Ovary (tissue), 10 donors: ENCODE measurements at places on chromosomes 12 and 14. TPM values are rescaled to one million over a fixed set of nuclear protein-coding genes. Genes with fewer than 3 reads are reported as not detected.

- no peak for DNase-seq
- no peaks in the 10 kb centered on the region for H3K4me1 ChIP-seq
- H3K27me3 ChIP-seq = no peaks in the 10 kb centered on the region
- H3K36me3 ChIP-seq = no peaks in the 10 kb centered on the region
- no peak overlapping the region for H3K4me3 ChIP-seq
- no peak overlapping the region for H3K27ac ChIP-seq
Observed at GRCh38 chr14:102097441-102098135, 10.7 kb upstream of the HSP90AA1 start.

- H3K36me3 ChIP-seq = no peaks in the 10 kb centered on the region
- peak overlapping the region; percentile 65 for H3K4me3 ChIP-seq
- peak overlapping the region; percentile 88 for H3K27ac ChIP-seq
- no peaks in the 10 kb centered on the region for H3K27me3 ChIP-seq
- H3K4me1 ChIP-seq = peaks cover 3% of the 10 kb centered on the region
Observed at GRCh38 chr14:53952533-53952932, 4.1 kb downstream of the BMP4 start.

DNA sequence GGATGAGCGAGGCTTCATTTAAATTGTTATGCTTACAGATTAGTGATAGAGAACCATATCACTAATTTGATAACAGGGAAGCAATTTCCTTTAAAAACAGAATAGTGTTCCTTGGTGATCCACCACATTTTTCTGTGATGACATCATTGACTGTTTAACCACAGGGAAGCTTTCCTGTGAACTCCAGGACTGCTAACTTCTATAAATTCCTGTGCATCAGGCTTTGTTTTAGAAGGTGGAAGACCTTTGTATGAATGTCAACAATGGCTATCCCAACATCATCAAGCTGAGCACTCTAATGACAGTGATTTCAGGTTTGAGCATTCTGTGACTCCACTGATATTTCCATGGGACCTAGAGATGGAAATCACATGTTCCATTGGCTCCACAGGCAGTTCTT lies 177.1 kb downstream of the RMST start:
- no peak for DNase-seq
- no peak overlapping the region for H3K4me3 ChIP-seq
- no peaks in the 10 kb centered on the region for H3K36me3 ChIP-seq

DNA sequence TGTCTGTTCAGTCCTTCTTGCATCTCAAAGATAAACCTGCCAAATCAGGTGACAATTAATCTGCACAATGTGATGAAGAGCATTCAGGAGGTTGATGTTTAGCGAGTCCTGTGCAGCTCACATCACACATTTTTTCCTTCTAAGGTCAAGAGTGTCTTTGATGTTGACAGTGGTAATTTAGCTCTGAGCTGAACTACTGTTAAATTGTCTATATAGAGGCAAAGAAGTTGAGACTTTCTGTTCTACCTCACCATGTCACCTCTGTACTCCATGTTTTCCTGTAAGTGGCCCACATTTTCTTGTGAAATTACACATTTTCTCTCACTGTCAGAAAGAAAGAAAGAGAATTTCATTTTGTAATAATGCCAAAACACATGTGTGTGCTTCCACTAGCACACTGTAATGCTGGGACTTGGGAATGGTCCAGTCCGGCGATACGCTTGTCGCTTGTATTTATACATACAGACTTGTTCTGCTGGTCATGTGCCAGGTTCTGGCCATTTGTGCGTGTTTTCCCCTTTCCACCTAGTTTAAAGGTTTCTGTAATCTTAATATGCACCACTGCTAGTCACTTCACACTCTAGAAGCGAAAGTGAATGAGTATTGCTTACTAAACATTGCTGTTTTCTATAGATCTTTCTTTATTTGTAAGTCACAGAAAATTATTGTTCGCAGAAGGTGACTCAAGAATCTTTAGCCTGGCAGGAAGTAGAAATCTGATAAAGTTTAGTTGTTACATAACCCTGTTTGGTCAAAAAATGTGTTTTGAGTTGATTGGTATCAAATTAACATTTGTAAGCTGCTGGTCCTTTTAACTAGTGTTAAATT lies 328.9 kb downstream of the TMTC2 start:
- no peak overlapping the region for H3K27ac ChIP-seq
- no peaks in the 10 kb centered on the region for H3K36me3 ChIP-seq
- H3K4me1 ChIP-seq = peaks cover 2% of the 10 kb centered on the region

- DNase-seq = no peak
- H3K27me3 ChIP-seq = no peaks in the 10 kb centered on the region
- no peaks in the 10 kb centered on the region for H3K36me3 ChIP-seq
- H3K27ac ChIP-seq = no peak overlapping the region
- H3K4me3 ChIP-seq = no peak overlapping the region
- H3K4me1 ChIP-seq = no peaks in the 10 kb centered on the region
Observed at GRCh38 chr14:86015941-86016340, 486.0 kb downstream of the FLRT2 start.

DNA sequence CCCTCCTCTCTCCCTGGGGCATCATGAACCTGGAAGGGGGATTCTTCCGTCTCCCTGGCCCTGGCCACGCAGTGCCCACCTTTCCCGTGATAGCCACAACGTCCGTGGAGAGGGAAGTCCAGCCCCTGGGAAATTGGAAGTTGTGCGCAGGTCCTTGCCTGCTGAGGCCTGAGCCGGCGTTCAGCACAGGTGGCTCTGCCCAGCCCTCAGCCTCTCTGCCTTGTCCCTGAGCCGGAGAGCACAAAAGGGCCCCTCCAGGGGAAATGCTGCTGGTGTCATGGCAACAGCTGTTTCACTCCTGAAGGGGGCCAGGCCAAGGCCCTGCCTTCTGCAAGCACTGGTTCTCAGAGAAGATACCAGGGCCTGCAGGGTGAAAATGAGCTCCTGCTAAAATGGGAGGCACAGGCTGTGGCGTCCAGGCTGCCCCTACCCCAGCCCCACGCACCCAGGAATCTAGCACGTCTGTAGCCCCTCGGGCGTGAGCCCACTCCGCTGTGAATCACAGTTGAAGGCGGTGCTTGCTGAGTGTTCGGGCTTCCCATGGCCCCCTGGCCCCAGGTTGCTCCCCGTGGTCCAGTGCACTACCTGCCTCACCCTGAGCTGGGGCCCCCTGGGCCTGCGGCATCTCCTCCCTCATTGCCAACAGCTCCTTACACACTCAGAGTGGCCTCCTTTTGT lies 149.4 kb downstream of the ADGRD1 start:
- no peaks in the 10 kb centered on the region for H3K36me3 ChIP-seq
- DNase-seq = peak; percentile 15
- H3K27ac ChIP-seq = no peak overlapping the region
- H3K27me3 ChIP-seq = no peaks in the 10 kb centered on the region

DNA sequence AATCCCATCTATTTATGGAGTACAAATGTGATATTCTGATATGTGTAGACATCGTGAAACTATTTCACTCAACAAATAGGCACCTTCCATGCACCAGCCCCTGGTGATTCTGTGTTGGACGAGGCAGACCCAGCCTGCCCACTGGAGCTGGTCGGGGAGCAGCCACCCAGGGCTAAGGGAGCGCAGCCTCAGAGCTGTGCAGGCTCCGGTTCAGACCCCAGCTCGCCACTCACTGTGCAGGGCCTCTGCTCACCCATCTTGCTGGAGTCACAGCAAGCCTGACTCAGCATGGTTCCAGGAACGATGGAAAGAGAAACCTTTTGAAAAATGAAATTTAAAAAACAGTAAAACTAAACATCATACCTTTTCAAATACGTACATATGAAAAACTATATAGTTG lies 52.3 kb upstream of the BCL11B start:
- H3K4me1 ChIP-seq = no peaks in the 10 kb centered on the region
- no peak overlapping the region for H3K27ac ChIP-seq
- H3K36me3 ChIP-seq = no peaks in the 10 kb centered on the region
- no peaks in the 10 kb centered on the region for H3K27me3 ChIP-seq
- no peak for DNase-seq

GRCh38 chr12:13082861-13083260 lies 20.6 kb downstream of the GSG1 start:
- no peaks in the 10 kb centered on the region for H3K36me3 ChIP-seq
- no peak for DNase-seq

- peaks cover 7% of the 10 kb centered on the region for H3K4me1 ChIP-seq
- no peak overlapping the region for H3K4me3 ChIP-seq
- H3K27me3 ChIP-seq = no peaks in the 10 kb centered on the region
- H3K27ac ChIP-seq = no peak overlapping the region
Observed at GRCh38 chr14:103501921-103502669, 20.5 kb downstream of the CKB start.

Gene HHIPL1
- 2.8 TPM for total RNA-seq

Gene ENDOU
- total RNA-seq = 1.1 TPM
